ENCODE measurements at places on chromosomes 12 and 14. TPM values are rescaled to one million over a fixed set of nuclear protein-coding genes. Genes with fewer than 3 reads are reported as not detected.
A peak's percentile ranks its signal among the peaks of the same experiment; 100 is the strongest.

DNA sequence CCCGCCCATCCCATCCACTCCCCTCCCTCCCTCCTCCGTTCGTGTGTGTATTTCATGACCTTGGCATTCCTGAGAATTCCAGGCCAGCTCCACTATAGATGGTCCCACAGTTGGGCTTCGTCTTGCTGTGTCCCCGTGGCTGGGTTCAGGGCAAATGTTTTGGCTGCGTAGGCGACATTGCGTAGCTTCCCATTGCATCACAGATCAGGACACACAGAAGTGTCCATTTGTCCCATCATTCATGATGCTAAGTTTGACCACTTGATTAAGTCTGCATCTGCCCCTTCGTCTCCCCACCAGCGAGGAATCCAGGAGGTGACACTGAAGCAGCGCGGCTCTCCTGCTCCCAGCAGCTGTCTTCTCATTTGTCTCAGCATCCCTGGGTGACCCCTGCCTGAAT is 38.6 kb upstream of the MMP17 start:
- H3K4me3 ChIP-seq, result no peak overlapping the region
- H3K36me3 ChIP-seq, result peaks cover 54% of the 10 kb centered on the region
- H3K27ac ChIP-seq, result no peak overlapping the region
- no peak for DNase-seq
- H3K27me3 ChIP-seq, result no peaks in the 10 kb centered on the region

- no peak overlapping the region for H3K27ac ChIP-seq
- H3K36me3 ChIP-seq, result peaks cover 4% of the 10 kb centered on the region
- H3K4me1 ChIP-seq, result no peaks in the 10 kb centered on the region
- DNase-seq, result no peak
- H3K4me3 ChIP-seq, result no peak overlapping the region
- H3K27me3 ChIP-seq, result no peaks in the 10 kb centered on the region
These were observed 18.7 kb downstream of the NPC2 start for GRCh38 chr14:74474376-74474775.

DNA sequence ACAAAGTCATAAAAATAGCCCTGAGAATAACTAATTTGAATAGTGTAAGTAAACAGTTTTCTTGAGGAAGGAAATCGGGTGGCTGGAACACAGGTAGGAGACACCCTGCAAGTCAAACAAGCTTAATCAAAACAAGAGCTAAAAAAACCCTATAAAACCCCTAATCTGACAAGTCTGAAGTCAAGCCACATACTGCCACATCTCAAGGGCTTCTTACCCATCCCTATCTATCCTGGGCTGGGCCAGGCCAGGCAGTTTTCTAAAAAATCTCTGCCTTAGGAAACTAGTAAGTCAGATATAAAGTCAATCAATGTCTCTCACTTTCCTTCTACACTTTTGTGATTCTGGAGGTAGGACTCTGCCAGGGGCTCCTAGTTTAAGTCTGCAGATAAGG is 15.3 kb downstream of the UBE2N start:
- no peaks in the 10 kb centered on the region for H3K27me3 ChIP-seq
- DNase-seq, result no peak
- peaks cover 66% of the 10 kb centered on the region for H3K4me1 ChIP-seq
- H3K27ac ChIP-seq, result no peak overlapping the region
- no peaks in the 10 kb centered on the region for H3K36me3 ChIP-seq
- no peak overlapping the region for H3K4me3 ChIP-seq

- DNase-seq, result no peak
- H3K4me1 ChIP-seq, result peaks cover 25% of the 10 kb centered on the region
- H3K27me3 ChIP-seq, result no peaks in the 10 kb centered on the region
These were observed 172.2 kb downstream of the SNAPC1 start for GRCh38 chr14:61934385-61934784.

- peak overlapping the region; percentile 90 for H3K4me3 ChIP-seq
- peak; percentile 77 for DNase-seq
- H3K27ac ChIP-seq, result peak overlapping the region; percentile 88
These were observed 677 bp downstream of the ATP2A2 start for GRCh38 chr12:110281549-110282299.

GRCh38 chr12:29072631-29073030 is 76.4 kb upstream of the FAR2 start:
- no peaks in the 10 kb centered on the region for H3K36me3 ChIP-seq
- H3K4me3 ChIP-seq, result no peak overlapping the region
- peaks cover 20% of the 10 kb centered on the region for H3K27me3 ChIP-seq
- no peaks in the 10 kb centered on the region for H3K4me1 ChIP-seq
- H3K27ac ChIP-seq, result no peak overlapping the region

DNA sequence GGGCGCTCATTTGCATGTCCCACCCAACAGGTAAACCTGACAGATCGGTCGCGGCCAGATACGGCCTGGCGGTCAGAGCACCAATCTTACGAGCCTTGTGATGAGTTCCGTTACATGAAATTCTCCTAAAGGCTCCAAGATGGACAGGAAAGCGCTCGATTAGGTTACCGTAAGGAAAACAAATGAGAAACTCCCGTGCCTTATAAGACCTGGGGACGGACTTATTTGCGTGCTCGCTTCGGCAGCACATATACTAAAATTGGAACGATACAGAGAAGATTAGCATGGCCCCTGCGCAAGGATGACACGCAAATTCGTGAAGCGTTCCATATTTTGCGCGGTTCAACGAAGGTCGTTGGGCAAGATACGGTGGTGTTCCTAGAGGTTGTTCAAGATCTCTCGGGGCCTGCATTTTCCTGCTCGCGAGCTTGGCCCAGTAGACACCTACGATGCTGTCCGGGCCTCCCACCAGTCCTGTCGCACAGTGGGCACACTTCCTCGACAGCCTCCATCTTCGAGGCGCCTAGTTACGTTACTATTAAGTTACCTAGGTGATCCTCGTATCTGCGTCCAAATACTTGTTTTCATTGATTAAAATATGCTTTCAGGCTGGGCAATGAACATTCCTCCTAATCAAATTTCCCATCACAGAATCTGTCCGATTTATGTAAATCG is at the start of gene RNU6-7:
Gene RNU6-7, plus strand, starts transcription at position 230 of the 675 bp plus-strand sequence.
- peaks cover 12% of the 10 kb centered on the region for H3K4me1 ChIP-seq
- H3K4me3 ChIP-seq, result peak within 1 kb of the TSS; percentile 94
- H3K27ac ChIP-seq, result peak within 1 kb of the TSS; percentile 99
- peaks cover 35% of the 10 kb centered on the region for H3K36me3 ChIP-seq
- DNase-seq, result peak; percentile 11

DNA sequence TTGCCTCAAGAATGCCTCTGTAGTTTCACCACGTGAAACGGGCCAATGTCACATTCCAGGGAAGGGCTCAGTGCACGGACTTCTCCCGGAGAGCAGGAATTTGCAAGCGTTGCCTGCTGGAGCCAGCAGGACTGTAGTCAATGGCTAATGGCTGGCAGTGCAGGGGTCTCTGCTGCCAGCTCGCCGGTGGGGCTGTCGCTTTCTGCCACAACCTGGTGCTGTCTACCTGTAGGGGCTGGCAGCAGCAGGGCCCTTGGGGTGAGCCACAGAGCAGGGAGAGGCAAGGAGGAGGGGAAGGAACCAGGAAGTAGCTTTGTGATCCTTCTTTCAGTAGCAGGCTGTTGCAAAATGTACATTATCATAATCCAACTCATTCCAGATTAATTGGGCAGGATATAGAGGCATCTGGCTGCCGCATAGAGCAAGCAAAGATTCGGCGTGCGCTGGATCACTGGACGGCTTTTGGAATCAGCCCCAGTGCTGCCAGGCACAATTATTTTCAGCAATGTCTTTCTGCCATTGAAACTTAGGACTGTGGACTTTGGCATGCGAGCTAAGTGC is 114.1 kb downstream of the PAPOLA start:
- H3K27me3 ChIP-seq, result peaks cover 76% of the 10 kb centered on the region
- H3K4me1 ChIP-seq, result no peaks in the 10 kb centered on the region
- no peak overlapping the region for H3K4me3 ChIP-seq
- peaks cover 7% of the 10 kb centered on the region for H3K36me3 ChIP-seq
- DNase-seq, result no peak

- H3K4me3 ChIP-seq, result no peak overlapping the region
- peaks cover 65% of the 10 kb centered on the region for H3K4me1 ChIP-seq
- no peaks in the 10 kb centered on the region for H3K27me3 ChIP-seq
These were observed 37.9 kb upstream of the NCOR2 start for GRCh38 chr12:124605150-124605882.

- no peak overlapping the region for H3K4me3 ChIP-seq
- DNase-seq, result no peak
- H3K36me3 ChIP-seq, result no peaks in the 10 kb centered on the region
- no peaks in the 10 kb centered on the region for H3K4me1 ChIP-seq
These were observed 9.2 kb upstream of the NOS1 start for GRCh38 chr12:117370588-117370987.

- H3K27me3 ChIP-seq, result no peaks in the 10 kb centered on the region
- H3K4me1 ChIP-seq, result no peaks in the 10 kb centered on the region
- peak; percentile 57 for DNase-seq
- H3K4me3 ChIP-seq, result no peak overlapping the region
- H3K27ac ChIP-seq, result no peak overlapping the region
- H3K36me3 ChIP-seq, result no peaks in the 10 kb centered on the region
These were observed 15.4 kb upstream of the TMEM120B start for GRCh38 chr12:121697093-121697698.

GRCh38 chr14:52801014-52801712 is 9.8 kb upstream of the GNPNAT1 start:
- no peak overlapping the region for H3K4me3 ChIP-seq
- H3K36me3 ChIP-seq, result no peaks in the 10 kb centered on the region
- no peaks in the 10 kb centered on the region for H3K27me3 ChIP-seq
- DNase-seq, result no peak
- no peaks in the 10 kb centered on the region for H3K4me1 ChIP-seq

- DNase-seq, result peak; percentile 69
- H3K27me3 ChIP-seq, result no peaks in the 10 kb centered on the region
- H3K36me3 ChIP-seq, result peaks cover 29% of the 10 kb centered on the region
- no peak overlapping the region for H3K4me3 ChIP-seq
These were observed 1.4 kb downstream of the IFFO1 start for GRCh38 chr12:6554168-6555017.

GRCh38 chr12:46490635-46491034 is 118.1 kb upstream of the SLC38A2 start:
- H3K27me3 ChIP-seq, result no peaks in the 10 kb centered on the region
- DNase-seq, result no peak
- peaks cover 6% of the 10 kb centered on the region for H3K36me3 ChIP-seq
- H3K4me3 ChIP-seq, result no peak overlapping the region
- H3K27ac ChIP-seq, result no peak overlapping the region

- peaks cover 11% of the 10 kb centered on the region for H3K4me1 ChIP-seq
- H3K27ac ChIP-seq, result no peak overlapping the region
- no peaks in the 10 kb centered on the region for H3K27me3 ChIP-seq
- no peaks in the 10 kb centered on the region for H3K36me3 ChIP-seq
- no peak for DNase-seq
- H3K4me3 ChIP-seq, result no peak overlapping the region
These were observed 2.9 kb downstream of the ARHGDIB start for GRCh38 chr12:14958361-14959125.

- no peak overlapping the region for H3K4me3 ChIP-seq
- no peaks in the 10 kb centered on the region for H3K4me1 ChIP-seq
- no peaks in the 10 kb centered on the region for H3K27me3 ChIP-seq
- H3K27ac ChIP-seq, result no peak overlapping the region
These were observed 71.7 kb downstream of the IPO8 start for GRCh38 chr12:30624009-30624408.

- no peak for DNase-seq
- no peaks in the 10 kb centered on the region for H3K27me3 ChIP-seq
- H3K27ac ChIP-seq, result no peak overlapping the region
- H3K4me1 ChIP-seq, result no peaks in the 10 kb centered on the region
These were observed 36.3 kb downstream of the KNTC1 start for GRCh38 chr12:122563361-122563760.

DNA sequence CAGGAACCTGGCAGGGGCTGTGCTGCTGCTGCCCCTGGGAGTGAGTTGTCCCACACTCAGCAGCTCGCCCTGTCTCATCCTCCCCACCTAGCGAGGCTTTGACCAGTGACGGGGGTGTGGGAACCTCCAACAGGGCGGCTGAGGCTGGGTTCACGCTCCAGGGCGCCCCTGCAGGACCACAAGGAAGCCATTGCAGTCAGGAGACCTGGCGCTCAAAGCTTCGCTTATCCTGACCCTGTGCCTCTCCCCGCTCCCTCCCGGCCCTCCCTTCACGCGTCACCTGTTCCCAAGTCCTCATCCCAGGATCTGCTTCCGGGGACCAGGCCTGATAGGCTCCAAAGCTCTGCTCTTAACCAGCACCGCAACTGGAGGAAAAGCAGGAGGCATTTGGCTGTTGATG is 272.0 kb upstream of the SFSWAP start:
- DNase-seq, result no peak
- no peak overlapping the region for H3K27ac ChIP-seq
- no peaks in the 10 kb centered on the region for H3K4me1 ChIP-seq
- no peaks in the 10 kb centered on the region for H3K36me3 ChIP-seq

- DNase-seq, result no peak
- H3K4me3 ChIP-seq, result no peak overlapping the region
- H3K27ac ChIP-seq, result no peak overlapping the region
- no peaks in the 10 kb centered on the region for H3K4me1 ChIP-seq
These were observed 145.3 kb downstream of the SSPN start for GRCh38 chr12:26340649-26341048.

DNA sequence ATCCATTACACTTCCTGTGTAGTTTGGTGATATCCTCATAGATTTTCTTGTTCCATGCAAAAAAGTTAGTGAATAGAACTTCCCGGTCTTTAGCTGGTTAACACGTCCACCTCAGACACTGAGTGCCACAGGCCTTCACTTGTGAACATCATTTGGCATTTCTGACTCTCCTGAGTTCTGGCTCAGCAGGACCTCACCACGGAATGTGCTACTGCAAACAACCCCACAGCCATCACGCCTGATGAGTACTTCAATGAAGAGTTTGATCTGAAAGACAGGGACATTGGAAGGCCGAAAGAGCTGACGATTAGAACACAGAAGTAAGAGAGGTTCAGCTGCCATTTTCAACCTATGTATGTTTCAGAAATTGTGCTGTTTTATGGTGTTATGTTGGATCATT is 20.0 kb downstream of the C12orf76 start:
- H3K27me3 ChIP-seq, result no peaks in the 10 kb centered on the region
- no peaks in the 10 kb centered on the region for H3K4me1 ChIP-seq
- H3K4me3 ChIP-seq, result no peak overlapping the region
- no peak for DNase-seq

GRCh38 chr12:124490584-124491305 is 76.7 kb downstream of the NCOR2 start:
- no peak overlapping the region for H3K4me3 ChIP-seq
- no peaks in the 10 kb centered on the region for H3K27me3 ChIP-seq
- H3K4me1 ChIP-seq, result no peaks in the 10 kb centered on the region
- DNase-seq, result no peak

The BDKRB2 gene
- total RNA-seq, result 0.27 TPM

The KCNJ8 gene
- total RNA-seq, result not detected

The SMOC1 gene
- 39.6 TPM for total RNA-seq

The PRB2 gene
- total RNA-seq, result not detected

The PLEKHD1 gene
- 0.73 TPM for total RNA-seq

The BMP4 gene
- 24.8 TPM for total RNA-seq

The GLIPR1L1 gene
- not detected for total RNA-seq

The SLC5A8 gene
- 0.12 TPM for total RNA-seq
